Renal pelvis (tissue), 12 donors: ENCODE measurements at places on chromosomes 12 and 14. TPM values are rescaled to one million over a fixed set of nuclear protein-coding genes. Genes with fewer than 3 reads are reported as not detected.
A peak's percentile ranks its signal among the peaks of the same experiment; 100 is the strongest.

The CCDC196 gene
- polyA plus RNA-seq = 0.30 TPM

The KRT74 gene
- polyA plus RNA-seq = not detected

The SLC35E3 gene
- polyA plus RNA-seq = 18.9 TPM

- no peak for DNase-seq
Observed at GRCh38 chr14:75030147-75030546, 21.1 kb downstream of the MLH3 start.

DNA sequence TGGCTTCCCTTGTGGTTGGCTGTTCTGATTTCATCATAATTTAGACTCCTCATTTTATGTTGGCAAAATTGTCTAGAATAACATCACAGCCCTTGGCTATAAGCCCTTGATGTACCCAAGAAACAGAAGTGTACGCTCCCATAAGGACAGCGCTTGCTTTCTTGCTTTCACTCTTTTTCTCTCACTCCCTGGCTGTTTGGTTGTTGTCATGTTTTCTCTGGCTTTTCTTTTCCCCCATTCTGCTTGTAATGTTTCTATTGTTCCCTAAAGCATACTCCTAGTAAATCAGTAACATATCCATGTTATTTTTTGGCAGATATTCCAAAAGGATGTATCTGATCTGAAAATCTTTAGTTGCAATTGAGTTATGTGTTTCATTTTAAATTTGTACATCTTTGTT is 530.5 kb downstream of the NOVA1 start:
- DNase-seq = no peak

- no peak for DNase-seq
Observed at GRCh38 chr12:75870878-75871277, 160.7 kb downstream of the PHLDA1 start.

GRCh38 chr12:49875115-49875720 is 28.5 kb downstream of the FAIM2 start:
- no peak for DNase-seq

DNA sequence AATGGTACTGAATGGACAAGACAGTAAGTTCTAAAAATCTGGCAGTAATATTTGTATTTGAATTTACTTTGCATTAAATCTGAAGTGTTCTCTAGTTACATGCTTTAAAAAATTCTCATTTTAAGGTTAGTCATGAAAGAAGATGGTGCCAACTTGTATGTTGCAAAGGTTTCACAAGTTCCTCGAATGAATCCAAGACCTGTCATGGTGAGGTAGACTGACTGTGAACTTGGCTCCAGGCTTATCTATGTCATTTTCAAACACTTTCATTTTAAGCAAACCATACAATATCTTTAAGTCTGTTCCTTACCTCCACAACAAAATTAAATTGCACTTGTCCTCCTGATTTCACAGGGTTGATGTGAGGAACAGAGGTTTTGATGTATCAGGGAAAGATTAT is 23.4 kb downstream of the CLEC2D start:
- DNase-seq = no peak

- no peak for DNase-seq
Observed at GRCh38 chr14:103313704-103314103, 20.3 kb upstream of the EIF5 start.

- no peak for DNase-seq
Observed at GRCh38 chr14:100388103-100389054, 65.2 kb downstream of the SLC25A47 start.

GRCh38 chr14:23172096-23172495 is 11.4 kb downstream of the SLC7A8 start:
- no peak for DNase-seq

- DNase-seq = no peak
Observed at GRCh38 chr12:12428961-12429657, 72.2 kb downstream of the BORCS5 start.

The KLRK1 gene
- 0.53 TPM for polyA plus RNA-seq

The RBP5 gene
- polyA plus RNA-seq = 52.3 TPM

- no peak for DNase-seq
Observed at GRCh38 chr14:77113644-77114043, 15.6 kb downstream of the CIPC start.

The MYF5 gene
- 0.18 TPM for polyA plus RNA-seq

DNA sequence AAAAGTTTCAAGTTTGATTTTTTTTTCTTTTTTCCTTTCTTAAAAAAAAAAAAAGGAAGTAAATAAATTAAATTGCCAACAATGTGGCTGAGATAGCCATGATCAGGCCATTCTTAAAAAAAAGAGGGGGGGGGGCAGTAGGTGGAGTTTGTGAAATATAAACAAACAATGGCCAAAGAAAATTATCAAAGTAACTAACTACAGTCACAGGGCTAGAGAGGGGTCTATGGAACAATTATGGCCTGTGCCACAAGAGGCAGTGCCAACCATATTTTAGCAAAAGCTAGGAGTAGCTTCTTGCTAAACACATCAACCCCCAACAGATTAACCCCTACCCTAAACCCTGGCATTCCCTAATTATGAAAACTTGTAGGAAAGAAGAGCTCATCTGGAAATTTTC is 16.2 kb upstream of the SMARCC2 start:
- DNase-seq = no peak

GRCh38 chr14:104157016-104157928 is 18.9 kb downstream of the KIF26A start:
- no peak for DNase-seq

DNA sequence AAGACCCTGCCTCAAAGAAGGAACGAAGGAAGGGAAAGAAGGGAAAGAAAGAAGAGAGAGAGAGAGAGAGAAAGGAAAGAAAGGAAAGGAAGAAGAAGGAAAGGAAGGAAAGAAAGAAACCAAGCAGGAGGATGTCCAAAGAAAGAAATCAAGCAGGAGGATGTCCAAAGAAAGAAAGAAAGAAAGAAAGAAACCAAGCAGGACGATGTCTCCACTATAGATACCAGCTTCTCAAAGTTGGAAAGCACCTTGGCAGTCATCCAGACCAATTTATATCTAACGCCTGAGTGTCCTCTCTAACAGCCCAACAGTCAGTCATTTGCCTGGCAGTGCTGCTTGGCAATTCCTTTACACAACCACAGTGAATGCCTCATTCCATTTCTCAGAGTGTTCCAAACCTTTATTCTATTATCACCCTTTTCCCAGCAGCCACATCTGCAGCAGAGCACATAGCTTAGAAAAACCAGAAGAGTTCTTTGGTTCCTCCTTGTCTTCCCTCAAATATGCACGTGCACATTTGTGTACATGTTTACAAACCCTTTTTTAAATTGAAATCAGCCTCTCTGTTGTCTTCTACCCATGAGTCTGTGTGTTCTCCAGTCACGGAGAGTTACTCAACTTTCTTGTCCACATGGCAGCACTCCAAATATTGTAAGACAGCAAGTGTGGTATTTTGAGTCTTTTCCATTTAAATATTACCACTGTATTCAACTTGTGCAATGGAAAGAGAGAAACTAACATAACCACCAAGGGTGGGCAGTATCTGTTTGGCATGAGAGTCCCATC is 138.4 kb downstream of the STXBP6 start:
- no peak for DNase-seq

DNA sequence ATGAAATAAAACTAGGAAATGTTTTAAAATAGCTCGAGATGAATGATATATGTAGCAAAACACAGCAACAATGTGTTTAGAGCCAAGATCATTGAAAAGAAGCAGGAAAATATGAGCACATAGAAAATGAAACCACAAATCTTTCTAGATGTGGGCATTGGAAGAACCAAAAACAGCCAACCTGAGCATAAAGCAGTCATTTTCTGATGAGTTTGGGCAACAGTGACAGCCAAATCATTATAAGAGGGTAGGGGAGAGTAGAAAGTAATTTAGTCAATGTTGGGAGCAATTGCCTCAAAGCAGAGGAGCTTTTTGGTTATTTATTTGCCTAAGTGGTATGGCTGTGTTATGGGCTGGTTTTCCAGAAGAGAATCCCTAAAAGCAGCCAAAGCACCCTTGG is 8.8 kb upstream of the BICDL1 start:
- no peak for DNase-seq

The UNC79 gene
- polyA plus RNA-seq = 1.5 TPM

GRCh38 chr12:5904441-5904840 is 40.6 kb downstream of the ANO2 start:
- no peak for DNase-seq

- no peak for DNase-seq
Observed at GRCh38 chr12:103314786-103315185, 181.0 kb downstream of the C12orf42 start.

- DNase-seq = peak; percentile 95
Observed at GRCh38 chr12:54195737-54196347, 7.1 kb upstream of the SMUG1 start.

GRCh38 chr14:53380867-53381225 is 227.7 kb upstream of the DDHD1 start:
- DNase-seq = no peak

The C12orf50 gene
- polyA plus RNA-seq = 0.82 TPM

The SVOP gene
- 0.16 TPM for polyA plus RNA-seq

The HOXC10 gene
- polyA plus RNA-seq = 61.0 TPM

DNA sequence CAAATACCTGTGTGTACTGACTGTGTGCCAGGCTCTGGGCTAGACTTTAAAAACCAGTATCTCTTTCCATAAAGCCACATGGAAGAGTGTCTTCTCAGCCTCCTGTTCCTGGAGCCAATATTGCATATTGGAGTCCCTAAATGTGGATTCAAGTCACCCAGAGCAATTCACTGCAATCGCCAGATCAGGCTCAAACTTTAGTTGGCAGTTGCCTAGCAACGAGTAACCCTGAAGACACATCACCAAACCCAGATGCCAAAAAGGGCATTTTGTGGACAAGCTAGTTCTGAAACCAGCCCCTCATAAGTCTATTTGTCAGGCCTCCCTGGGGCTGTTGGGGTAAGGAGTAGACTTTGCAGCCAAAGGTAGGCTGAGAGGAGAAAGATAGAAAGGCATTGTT is 13.7 kb downstream of the DPF3 start:
- DNase-seq = no peak

The EIF5 gene
- 257 TPM for polyA plus RNA-seq

The THAP2 gene
- polyA plus RNA-seq = 16.4 TPM

The MYF6 gene
- not detected for polyA plus RNA-seq

- DNase-seq = no peak
Observed at GRCh38 chr12:104243551-104243950, 28.0 kb downstream of the TXNRD1 start.

GRCh38 chr14:92673601-92674150 is 74.8 kb downstream of the LGMN start:
- DNase-seq = no peak

The CDK17 gene
- polyA plus RNA-seq = 38.3 TPM

- DNase-seq = no peak
Observed at GRCh38 chr12:58532855-58533608, 387.3 kb downstream of the LRIG3 start.

GRCh38 chr12:61993734-61994345 is 266.4 kb upstream of the USP15 start:
- DNase-seq = peak; percentile 14

DNA sequence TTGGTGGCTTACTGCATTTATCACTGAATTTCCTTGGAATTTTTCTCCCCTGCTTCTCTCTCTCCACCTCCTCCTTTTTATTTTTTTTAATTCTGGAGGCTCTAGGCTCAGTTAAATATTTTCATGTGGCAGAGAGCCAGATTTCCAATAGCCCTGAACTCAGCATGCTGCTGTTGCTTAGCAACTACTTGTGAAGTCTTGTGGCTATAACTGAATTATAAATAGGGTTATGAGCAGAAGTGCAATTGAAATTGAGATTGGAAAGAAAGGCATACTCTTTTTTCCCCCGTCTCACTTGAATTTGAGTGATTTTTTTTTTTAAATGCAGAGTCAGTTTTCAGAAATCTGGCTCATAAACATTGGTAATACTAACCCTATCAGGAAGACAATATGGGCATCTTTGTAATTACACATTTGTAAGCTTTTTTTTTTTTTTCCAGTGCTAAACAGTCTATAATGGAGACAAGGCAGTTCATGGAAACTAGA is 38.3 kb downstream of the ATF7IP start:
- DNase-seq = peak; percentile 85

The C3AR1 gene
- 3.5 TPM for polyA plus RNA-seq

The GLT8D2 gene
- polyA plus RNA-seq = 10.7 TPM

DNA sequence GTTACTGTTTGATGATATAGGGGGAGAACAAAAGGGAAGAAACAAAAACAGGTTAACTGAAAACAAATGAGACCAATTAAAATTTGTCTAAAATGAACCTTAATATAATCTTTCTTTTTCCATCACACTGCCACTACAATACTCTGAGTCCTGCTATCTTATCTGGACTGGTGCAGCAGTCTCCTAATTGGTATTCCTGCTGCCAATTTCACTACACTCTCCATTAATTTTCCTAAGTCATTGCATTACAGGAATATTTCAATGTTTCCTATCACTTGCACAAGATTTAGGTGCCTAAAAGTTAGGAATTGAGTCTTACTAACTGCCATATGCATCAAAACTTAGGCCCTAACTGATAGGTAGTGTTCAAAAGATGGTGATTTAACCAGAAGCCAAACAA is 884.9 kb upstream of the MGAT4C start:
- no peak for DNase-seq

DNA sequence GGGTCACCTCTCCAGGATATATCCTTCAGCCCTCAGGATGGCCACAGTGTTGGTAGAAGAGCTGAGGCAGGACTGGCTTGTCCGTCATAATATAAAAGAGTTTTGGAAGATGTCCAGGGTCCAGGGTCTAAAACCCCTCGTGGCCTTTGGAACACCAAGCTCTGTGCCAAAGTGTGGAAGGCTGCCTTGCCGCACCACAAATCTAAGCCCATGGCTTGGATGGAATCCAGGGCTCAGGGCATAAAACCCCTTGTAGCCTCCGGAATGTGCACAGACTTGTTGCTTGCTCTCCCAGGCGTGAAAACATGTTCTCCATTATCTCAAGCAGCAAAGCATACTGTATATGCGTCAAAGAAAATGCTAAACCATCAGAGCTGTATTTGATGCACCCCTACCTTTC is 46.7 kb downstream of the TNFAIP2 start:
- DNase-seq = no peak

DNA sequence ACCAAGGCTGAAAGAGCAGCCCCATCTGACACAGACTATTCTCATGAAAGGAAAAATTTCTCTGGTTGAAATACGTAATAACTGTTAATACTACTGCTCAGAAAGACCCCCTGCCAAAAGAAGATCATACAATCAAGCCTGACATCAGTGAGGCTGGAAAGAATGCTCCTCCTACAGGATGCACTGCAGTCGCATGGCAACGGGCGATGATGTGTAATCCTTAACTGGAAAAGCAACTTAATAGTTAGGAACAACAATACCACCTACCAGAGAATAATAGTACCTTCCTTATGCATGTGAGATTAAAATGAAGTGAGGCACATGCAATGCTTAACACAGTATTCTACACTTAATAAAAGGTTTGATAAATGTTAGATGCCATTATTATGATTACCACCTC is 1.2 kb upstream of the GOLGA5 start:
- DNase-seq = no peak

The ESPL1 gene
- 11.6 TPM for polyA plus RNA-seq

The EID3 gene
- 4.4 TPM for polyA plus RNA-seq

DNA sequence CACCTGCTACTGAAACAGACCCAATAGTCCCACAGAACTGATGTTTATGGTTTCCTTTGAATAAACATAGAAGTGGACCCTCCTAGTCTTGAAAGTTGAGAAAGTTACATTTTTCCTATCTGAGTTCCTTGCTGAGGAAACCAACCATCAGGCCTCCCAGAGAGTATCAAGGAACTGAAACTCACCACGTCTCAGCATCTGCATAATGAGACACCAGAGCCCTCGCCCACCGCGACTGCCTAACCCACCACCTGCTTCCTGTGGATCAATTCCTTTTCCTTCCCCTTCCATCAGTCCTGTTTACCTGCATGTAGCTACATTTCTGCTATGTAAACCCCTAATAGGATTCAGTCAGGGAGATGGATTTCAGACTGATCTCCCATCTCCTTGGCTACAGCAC is 443.2 kb upstream of the TMEM132C start:
- DNase-seq = no peak

The CCDC38 gene
- 0.66 TPM for polyA plus RNA-seq

The NXPH4 gene
- polyA plus RNA-seq = 5.8 TPM

The DBX2 gene
- polyA plus RNA-seq = 0.10 TPM

- DNase-seq = no peak
Observed at GRCh38 chr12:70719071-70719470, 81.8 kb upstream of the PTPRB start.
